ENCODE measurements at places on chromosomes 11 and 22.

DNA sequence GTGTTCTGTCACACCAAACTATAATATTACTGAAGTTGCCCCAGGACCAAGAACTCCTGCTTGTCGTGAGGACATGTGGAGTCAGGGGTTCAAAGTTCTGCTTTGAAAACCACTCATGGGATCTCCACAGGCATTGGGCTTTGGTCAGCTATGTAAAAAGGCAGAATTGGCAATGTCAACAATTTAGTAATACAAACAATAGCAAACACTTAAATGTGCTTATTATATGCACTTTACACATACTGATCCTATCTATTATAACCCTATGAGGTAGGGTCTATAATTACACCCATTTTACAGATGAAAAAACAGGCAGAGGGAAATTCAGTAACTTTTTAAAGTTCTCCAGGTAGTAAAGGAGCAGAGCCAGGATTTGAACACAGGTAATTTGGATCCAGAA lies 94.6 kb downstream of the CCDC83 start:
- no peak for DNase-seq

DNA sequence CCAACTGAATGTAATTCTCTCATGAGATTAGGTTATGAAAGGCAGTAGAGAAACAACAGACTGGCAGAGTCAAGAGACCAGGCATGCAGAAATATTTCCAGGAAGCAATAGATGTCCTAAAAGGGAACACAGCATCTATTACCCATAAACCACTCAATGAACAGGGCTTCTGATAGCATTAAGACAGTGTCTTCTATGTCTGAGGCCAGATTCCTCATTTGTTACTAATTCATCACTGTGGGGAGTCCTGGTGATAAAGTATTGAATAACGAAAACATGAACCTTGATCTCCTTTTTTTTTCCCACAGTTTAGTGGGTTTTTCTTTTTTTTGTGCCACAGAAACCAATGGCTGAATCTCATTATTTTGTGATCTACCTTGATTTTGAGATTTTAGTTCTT lies 339.0 kb downstream of the METTL15 start:
- DNase-seq: no peak

DNA sequence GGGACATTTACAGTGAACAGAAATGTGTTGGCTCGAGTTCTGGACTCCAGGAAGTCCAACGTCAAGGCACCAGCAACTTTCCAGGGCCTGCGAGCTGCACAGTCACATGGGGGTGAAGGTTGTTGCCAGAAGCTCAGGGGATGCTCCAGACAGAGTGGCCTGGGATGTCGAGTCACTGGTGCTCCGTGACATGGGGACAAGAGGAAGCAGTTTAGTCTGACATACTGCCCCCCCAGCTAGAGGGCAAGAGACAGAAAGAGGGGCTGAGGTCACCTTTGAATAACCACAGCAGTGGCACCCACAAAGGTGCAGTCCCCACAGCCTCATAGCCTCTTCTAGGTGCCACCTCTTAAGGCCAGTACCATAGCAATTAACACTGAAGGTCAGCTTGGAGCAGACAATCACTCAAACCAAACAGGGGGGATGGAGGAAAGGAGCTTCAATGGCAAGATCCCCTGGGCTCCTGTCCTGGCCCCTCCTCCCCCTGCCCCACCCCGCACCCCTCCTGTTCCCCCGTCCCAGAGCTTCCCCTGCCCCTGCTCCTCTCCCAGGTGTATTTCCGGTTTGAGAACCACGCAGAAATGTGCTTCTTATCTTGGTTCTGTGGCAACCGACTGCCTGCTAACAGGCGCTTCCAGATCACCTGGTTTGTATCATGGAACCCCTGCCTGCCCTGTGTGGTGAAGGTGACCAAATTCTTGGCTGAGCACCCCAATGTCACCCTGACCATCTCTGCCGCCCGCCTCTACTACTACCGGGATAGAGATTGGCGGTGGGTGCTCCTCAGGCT lies 3.8 kb downstream of the APOBEC3D start:
- DNase-seq: no peak

GRCh38 chr11:1767399-1768140 lies 3.8 kb upstream of the CTSD start:
- DNase-seq: no peak

GRCh38 chr11:111659201-111660115 lies 57.2 kb downstream of the SIK2 start:
- DNase-seq: no peak

All from left lung (tissue), 14 donors.